ENCODE measurements at places on chromosomes 7 and 10.

- DNase-seq, result no peak
Observed at GRCh38 chr10:78321000-78321399, 287.3 kb downstream of the RPS24 start.

DNA sequence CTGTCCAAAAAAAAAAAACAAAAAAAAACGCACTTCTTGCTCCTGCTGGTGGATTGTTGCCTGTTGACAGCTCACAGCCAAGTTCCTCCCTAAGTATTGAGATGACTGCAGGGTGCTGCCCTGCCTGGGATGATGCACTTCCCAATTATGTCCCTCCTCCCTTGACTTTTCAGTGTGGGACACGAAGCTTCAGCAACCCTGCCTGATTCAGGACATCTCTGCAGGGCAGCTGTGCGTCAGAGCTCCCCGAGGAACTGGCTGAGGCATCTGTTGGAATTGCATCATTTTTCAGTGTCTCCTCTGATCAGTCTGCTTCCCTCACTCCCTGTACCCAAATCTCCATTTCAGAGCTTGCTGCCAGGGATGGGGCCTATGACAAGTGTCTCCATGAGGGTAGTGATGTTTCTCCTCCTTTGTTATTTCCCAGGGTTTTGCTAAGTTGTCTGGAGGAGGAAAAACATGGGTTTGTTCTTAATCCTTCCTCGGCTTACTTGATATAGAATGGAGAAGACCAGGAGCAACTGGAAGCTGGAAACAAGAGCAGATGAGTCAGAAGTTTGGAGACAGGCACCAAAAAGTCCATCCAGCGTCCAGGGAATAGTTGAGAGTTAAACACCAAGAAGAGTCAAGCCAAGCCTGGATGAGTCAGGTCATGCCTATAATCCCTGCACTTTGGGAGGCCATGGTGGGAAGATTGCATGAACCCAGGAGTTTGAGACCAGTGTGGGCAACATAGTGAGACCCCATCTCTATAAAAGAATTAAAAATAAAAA lies 355.1 kb downstream of the GALNT17 start:
- no peak for DNase-seq

- DNase-seq, result no peak
Observed at GRCh38 chr7:42021631-42022030, 215.4 kb downstream of the GLI3 start.

- DNase-seq, result peak; percentile 57
Observed at GRCh38 chr10:79331709-79332108, 15.6 kb upstream of the PPIF start.

DNA sequence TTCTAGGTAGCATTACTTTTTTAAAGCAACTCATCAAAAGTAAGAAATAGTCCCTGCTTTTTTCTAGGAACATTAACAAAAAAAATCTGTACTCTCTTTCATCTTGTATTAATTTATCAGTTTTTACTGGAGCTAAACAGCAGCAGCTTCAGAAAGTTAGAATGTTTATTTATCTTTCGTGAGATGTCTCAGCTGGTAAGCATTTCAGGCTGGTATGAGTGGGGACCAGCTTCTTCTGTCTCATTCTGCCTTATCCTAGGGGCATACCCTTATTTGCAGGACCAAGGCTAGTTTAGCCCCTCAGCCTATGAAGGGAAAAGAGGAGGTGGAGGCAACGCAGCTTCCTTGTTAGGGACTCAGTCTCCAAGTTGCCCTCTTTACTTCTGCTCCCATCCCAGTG lies 35.1 kb downstream of the LANCL2 start:
- no peak for DNase-seq

GRCh38 chr10:33621101-33621500 lies 286.6 kb upstream of the NRP1 start:
- DNase-seq, result no peak

DNA sequence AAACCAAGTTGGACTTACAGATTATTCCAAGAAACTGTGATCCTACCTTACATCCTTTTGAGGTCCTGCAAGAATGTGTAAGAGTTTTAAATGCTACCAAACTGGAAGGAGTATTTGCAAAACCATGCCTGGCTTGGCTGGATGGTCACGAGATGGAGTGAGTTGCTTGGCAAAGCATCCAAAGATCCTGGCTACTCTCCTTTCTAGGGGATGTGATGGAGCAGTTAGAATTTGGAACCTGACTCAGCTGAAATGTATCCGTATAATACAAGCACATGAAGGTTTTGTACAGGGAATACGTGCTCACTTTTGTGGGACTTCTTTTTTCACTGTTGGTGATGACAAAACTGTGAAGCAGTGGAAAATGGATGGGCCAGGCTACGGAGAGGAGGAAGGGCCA lies 13.3 kb upstream of the SYPL1 start:
- no peak for DNase-seq

- no peak for DNase-seq
Observed at GRCh38 chr10:91541481-91541880, 91.4 kb downstream of the PPP1R3C start.

- no peak for DNase-seq
Observed at GRCh38 chr10:114674346-114674745, 16.3 kb upstream of the ABLIM1 start.

GRCh38 chr10:109430043-109430760 lies 493.1 kb downstream of the XPNPEP1 start:
- no peak for DNase-seq

- DNase-seq, result no peak
Observed at GRCh38 chr10:58621379-58622077, 108.9 kb downstream of the BICC1 start.

DNA sequence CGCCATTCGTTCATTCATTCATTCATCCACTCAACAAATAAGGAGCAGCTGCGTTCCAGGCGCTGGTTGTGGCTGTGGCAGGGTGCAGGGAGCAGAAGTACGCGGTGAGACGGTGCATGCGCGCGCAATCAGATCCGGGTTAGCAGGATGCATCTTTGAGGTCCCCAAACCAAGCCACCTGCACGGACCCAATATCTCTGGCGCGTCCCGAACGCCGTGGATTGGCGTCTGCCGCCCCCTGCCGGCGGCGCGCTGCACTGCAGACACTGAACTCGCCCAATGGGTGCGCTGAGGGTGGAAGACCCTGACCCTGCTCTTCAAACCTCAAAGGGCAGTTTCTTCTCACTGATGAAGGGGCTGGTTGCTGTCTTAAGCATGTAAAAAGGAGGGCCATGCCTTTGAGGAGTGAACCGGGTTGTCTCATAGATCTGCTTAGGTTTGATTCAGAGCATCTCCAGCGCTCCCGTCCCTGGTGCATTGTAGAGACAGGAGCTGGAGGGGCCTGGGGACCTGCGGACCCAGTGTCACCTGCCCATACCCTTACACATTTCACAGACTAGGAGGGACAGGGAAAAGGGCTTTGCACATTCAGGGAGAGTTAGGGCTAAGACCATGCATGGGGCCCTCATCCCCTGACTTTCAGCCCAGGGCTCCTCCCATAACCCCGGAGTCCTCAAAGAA lies 102.5 kb downstream of the RAMP3 start:
- DNase-seq, result peak; percentile 68

DNA sequence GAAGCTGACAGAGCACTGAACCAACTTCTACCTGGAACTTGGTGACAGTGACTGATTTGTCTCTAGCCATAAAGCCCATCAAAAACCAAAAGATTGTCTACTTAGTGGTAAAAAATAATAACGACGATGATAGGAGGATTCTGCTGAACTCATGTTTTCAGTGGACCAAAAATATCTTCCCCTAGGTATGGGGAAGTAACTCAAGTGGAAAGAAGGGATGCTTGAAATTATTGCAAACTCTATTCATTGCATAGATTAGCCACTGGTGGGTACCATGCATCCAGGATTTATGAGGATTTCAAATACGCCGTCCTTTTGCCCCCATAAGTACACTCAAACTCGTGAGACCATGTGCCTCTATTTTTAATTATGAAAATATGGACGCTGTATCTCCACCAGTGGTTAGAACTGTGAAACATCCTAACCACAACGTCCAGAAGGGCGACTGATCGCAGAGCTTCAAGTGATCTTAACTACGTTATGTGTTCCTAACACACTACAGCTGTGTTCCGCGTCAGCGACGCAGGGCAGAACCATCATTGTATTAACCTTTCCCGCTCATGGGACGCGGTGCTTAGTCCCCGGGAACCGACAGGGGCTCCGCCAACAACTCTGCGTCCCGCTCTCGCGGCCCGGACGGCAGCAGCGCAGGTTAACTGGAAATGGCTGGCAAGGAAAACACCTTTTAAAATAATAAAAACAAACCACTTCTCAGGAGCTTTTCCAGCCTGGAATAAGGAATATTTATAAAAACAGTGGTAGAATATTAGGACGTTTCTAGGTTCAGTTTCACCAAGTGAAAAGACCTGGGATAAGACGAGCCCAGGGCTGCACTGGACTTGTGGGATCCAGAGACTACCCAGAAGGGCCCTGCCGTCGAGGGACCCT lies 776 bp downstream of the PEX1 start:
- peak; percentile 49 for DNase-seq

DNA sequence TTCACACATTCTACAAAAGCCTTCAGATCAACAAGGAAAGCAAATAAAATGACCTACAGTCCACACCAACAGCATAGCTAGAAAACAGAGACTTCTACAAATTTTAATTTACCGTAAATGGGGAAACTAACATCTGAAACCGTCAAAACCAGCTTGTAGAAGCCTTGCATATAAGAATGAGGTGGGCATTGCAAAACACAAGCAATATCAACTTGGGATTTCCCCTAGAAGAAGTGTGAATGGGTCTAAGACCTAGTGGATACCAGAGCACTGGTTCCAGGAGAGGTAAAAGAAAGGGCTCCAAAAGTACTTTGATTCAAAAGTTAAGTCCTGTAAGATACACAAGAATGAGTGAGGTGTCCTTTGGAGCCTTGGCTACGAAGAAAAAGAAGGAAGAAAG lies 18.7 kb downstream of the RTKN2 start:
- no peak for DNase-seq

DNA sequence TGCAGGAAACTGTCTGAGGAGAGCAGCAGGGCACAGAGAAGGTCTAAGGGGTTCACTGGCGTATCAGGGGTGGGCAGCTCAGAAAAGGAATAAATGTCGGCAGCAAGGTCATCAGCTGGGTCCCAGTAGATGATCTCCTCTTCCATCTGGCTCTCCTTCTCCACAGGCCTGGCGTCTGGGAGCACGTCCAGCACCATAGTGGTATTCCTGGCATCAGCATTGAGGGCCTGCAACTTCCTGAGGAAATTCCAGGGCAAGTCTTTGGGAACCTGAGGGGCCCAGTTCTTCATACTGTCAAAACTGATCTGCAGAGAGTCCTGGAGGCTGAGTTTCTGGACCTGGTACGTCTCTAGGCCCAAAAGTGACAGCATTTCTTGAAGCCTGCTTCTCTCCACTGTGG lies 9.6 kb upstream of the MRPS24 start:
- DNase-seq, result no peak

DNA sequence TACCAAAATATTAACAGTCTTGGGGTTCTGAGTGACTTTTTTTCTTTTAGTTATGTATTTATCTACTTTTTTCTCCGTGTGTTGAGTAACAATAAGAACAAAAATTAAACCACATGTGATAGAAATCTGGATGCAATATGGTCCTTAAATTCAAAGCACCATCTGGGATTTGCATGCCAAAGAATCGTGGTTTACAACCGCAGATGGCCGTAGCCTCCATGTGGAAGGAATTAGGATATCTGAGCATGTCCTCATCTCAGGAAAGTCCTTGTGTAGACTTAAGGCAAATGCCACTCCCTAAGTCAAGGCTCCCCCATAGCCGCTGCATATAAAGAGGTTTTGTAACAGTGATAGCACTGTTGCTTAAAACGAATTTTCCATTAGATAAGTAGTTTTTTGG lies 304.0 kb downstream of the ZEB1 start:
- DNase-seq, result no peak

DNA sequence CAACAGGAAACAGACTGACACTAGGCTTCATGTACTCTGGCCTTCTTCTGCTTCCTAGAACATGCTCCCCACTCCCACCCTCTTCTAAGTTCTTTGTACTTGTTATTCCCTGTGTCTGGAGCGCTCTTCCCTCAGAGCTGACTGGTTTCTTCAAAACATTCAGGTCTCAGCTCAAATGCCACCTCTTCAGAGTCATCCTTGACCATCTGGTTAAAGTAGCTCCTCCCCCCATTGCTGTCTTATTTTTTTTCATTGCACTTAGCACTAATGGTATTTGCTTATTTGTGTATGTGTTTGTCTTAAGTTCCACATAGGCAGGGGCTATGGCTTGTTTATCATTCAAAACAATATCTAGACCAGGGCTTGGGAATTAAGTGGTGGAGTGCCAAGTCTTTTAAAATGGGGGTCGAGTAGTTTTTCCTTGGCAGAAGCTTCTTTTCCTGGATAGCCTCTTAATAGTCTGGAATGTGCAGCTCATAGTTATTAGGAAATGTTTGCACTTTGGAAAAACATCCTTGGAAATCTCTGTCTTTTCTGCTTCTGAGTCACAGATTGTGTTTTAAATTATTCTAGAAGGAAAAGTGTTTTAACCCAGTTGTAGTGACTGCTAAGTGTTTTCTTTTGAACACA lies 60.0 kb downstream of the RALA start:
- no peak for DNase-seq

- DNase-seq, result no peak
Observed at GRCh38 chr10:113849140-113849803, 4.6 kb downstream of the DCLRE1A start.

DNA sequence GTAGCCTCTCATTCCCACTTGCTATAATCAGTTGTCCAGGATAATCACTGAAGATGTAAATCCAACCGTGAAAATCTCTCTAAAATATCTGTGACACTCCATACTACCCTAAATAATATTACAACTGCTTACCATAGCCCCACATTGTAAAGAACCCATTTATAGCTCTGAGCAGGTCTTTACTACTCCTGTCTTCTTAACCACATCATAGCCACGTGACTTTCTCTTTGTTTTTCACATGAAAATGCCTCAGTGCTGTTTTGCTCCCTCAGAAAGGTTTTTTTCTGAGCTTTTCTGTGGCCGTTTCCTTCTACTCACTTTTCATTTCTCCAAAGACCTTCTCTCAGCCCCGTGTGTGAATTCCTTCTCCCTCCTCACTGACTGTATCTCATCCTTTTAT lies 662.2 kb upstream of the ADARB2 start:
- DNase-seq, result no peak

DNA sequence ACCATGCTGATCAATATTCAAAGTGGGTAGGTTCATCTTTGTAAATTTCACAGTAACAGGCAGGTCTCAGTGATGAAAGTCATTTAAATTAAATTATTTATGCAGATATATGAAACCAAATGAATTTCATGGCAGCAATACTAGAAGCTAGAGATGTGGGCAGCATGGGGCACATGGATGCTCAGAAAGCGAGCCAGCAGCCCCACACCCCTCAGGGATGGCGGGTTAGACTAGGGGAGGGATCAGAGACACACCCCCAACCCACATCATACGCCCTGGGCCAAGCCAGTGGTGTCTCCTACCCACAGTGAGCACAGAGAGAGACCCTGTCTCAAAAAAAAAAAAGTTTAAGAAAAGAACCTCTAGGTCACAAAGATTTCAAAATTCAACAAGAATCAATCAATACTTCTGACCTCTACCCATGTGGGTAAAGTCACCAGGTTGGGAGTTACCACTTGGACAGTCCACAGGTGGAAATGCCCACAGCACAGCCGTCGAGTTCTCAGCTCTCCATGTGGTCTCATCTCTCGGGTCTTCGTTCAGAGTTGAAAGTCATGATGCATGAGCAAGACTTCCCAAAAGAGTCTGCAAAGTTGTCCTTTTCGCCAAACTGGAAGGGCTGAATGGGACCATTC lies 79.3 kb upstream of the PPP2R2D start:
- DNase-seq, result no peak

Measured in activated CD4-positive, alpha-beta T cell treated with anti-CD3 and anti-CD28 coated beads, Interleukin-2, amount 50 U/mL, for 1 hour (primary cell).